Pancreas (tissue), 10 donors: ENCODE measurements at places on chromosomes 3 and 15. TPM values are rescaled to one million over a fixed set of nuclear protein-coding genes. Genes with fewer than 3 reads are reported as not detected.

- no peaks in the 10 kb centered on the region for H3K4me1 ChIP-seq
- DNase-seq, result no peak
- no peaks in the 10 kb centered on the region for H3K36me3 ChIP-seq
- no peak overlapping the region for H3K4me3 ChIP-seq
Observed at GRCh38 chr3:59769127-59769750, 719.4 kb upstream of the CFAP20DC start.

DNA sequence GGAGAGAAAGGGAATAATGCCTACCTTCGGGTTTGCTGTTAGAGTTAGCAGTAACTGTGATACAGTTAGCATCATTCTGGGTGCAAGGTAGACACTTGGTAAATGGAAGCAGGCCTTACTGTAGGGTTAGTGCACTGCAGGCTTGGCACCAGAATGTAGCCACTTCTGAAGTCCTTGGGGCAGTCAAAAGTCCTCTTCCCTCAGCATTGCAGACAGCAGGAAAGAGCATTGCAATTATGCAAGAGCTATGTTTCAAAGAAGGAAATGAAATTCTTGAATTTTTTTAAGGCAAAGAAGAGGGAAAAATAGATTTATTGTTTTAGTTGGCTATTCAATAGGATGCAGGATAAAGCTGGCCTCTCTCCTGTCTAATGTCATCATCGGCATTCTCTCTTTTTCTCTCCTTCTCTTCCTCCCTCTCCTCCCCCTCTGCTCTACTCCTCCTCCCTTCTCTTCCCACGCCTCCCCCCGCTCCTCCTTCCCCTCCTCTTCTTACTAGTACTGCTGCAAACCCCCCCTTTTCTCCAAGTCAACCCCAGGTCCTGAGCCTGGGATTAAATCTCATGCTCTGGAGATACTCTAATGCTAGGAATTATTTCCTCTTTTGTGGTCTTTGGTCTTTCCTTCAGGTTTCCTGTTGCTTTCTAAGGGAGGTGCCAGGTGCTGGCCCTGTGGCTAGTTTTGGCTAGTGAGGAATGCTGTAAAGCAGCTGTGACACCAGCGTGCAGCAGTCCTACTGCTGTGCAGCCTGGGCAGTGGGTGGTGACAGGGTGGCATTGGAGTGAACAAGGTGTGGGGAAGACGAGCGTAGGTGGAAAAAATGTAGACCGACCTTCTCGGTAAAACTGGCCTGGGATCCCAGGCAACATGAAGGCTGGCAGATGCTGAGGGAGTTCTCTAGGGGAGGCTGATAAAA lies 21.7 kb downstream of the EEFSEC start:
- no peaks in the 10 kb centered on the region for H3K4me1 ChIP-seq
- H3K27me3 ChIP-seq, result no peaks in the 10 kb centered on the region
- H3K4me3 ChIP-seq, result no peak overlapping the region
- H3K27ac ChIP-seq, result no peak overlapping the region
- no peaks in the 10 kb centered on the region for H3K36me3 ChIP-seq
- no peak for DNase-seq

PEX11A gene
- 10.1 TPM for polyA plus RNA-seq

LINGO1 gene
- 0.87 TPM for polyA plus RNA-seq
